Stimulated activated CD8-positive, alpha-beta memory T cell treated with anti-CD3 and anti-CD28 coated beads, Interleukin-7, amount 100 ng/mL, for 4 hours (primary cell): ENCODE measurements at places on chromosomes 5 and 9.

GRCh38 chr5:55453211-55453610 is 81.6 kb downstream of the PLPP1 start:
- DNase-seq = no peak

- DNase-seq = no peak
Observed at GRCh38 chr5:125043781-125044391, 297.4 kb upstream of the ZNF608 start.

- DNase-seq = no peak
Observed at GRCh38 chr5:8600843-8601242, 731.9 kb downstream of the MTRR start.

DNA sequence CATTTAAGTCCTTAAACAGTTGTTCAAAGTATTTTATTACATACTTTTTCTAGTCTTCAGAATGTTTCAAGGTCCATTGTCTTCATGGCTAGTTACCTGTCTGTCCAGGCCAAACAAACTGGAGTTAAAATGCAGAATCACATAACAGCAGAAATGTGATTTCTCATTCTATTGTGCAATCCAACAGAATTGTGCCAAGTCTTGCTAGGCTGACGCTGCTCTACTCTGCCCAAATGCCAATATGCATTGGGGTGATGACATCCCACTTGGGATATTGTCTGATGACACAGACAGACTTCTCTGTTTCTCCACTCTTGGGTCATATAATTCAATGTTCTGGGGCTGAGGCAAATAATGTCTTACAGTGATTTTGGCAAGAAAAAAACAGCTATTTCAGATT is 5.2 kb upstream of the SLC22A5 start:
- DNase-seq = no peak

DNA sequence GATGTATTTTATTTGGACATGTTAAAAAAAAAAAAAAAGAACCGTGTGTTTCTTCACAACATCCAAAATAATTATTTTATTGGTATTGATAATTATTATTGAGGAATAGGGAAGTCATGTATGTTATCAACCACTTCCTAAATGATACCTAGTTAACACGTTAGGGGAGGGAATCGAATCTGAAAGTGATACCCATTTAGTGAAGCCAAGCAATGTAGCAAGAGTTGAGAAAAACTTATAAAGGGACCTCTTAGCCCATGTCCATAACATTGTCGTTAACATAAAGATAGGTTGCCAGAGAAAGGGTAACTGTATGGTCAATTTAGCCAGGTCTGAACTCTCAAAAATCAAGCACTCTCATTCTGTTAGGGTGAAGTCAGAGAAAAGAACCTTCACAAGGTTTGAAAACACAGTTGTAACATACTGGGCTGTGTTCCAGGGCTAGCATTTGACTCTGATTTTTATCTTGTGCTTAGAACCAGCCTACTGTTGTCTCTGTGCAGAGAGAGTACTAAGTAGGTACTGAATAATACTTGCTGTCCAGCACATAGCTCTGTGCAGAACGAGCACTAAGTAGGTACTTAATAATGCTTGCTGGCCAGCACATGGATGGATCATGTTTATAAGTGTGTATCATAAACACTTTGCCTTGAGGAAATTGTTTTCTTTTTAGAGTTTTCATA is 60.4 kb downstream of the GHR start:
- no peak for DNase-seq

- no peak for DNase-seq
Observed at GRCh38 chr9:81225596-81225995, 463.8 kb downstream of the TLE1 start.

DNA sequence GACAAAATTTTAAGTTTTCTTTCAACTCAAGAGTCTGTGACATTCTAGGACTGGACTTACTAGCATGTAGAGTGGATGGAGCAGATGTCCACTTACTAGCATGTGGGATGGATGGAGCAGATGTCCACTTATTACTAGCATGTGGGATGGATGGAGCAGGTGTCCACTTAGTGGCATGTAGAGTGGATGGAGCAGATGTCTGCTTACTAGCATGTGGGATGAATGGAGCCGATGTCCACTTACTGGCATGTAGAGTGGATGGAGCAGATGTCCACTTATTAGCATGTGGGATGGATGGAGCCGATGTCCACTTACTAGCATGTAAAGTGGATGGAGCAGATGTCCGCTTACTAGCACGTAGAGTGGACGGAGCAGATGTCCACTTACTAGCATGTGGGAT is 2.4 kb downstream of the SLC36A1 start:
- no peak for DNase-seq

DNA sequence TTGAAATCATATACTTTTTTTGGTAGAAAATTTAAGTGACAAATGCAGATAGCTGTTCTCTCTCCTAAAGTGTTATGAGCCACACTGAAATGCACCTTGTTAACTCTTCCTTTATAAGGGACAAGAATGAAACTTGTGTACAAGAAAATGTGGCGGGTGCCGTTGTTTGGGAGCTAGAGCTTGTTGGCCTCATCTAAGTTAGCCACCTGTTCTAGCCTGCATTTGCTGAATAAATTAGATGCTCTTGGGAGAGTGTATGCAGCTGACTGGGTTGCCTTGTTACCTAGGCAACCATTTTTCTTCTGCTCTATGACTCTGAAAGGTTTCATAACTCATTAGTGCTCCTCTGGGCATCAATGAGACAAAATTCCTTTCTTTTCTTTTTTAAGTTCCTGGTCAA is 174.3 kb downstream of the TAF11L14 start:
- DNase-seq = no peak

- DNase-seq = no peak
Observed at GRCh38 chr9:209143-209758, 5.4 kb upstream of the DOCK8 start.

DNA sequence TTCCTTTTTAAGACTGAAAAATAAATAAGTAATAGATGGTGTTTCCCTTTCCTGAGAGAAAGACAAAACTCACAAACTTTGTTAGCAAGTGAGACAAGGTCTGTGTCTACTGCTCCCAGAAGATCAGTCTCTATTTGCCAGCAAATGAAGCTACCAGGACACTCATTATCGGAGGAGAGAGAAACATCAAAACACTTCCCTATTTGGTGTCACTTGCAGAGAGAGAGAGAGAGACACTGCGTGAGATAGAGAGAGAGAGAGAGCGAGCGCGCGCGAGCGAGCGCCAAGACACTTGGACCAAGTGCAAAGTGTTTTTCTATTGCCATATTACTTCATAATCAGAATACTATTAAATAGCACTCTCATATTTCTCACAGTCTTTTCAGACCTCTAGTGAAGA is 142.7 kb downstream of the KCNN2 start:
- DNase-seq = no peak

DNA sequence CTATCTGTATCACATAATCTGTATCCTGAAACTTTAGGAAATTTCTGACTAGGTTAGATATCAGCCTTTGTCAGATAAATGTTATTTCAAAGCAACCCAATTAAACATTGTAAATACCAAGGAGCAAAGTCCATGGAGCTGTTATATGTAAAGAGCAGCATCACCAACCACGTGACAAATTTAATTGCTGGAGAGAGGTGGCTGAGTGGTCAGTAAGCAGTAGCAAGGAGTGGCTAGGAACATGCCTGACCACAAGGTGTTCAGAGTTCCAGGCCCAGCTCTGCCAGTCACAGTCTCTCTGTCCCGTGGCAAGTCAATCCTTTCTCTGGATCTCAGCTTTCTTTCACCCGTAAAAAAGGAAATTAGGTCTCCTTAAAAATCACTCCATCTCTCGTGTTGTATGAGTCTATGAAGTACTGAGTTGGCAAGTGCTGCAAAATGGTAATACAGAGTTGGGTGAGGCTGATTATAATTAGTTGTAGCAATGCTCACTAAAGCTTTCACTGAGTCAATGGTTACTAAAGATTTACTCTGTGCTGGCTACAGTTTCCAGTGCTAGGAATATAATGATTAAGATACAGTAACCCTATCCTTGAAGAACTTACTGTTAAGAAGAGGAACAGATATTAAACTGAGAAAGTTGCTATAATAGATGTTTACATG is 166.1 kb downstream of the GNAQ start:
- no peak for DNase-seq

DNA sequence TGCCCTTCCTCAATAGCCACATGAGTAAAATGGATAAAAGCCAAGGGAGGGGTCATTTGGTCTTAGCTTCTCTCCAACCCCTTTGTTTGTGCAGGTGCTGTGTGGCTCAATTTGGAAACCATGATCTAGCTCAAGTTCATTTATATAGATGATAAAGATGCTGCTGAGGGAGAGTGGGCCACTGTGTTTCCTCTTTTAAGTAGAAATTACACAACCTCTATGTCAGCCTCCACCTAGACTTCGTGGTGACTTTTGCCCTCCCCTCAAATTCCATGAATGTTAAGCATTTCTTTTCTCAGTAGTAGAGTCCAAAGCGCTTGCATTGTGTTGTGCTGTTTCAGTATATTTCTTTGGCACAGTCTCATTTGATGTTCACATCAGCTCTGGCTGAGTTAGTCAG is 241.4 kb downstream of the ARHGAP26 start:
- no peak for DNase-seq

DNA sequence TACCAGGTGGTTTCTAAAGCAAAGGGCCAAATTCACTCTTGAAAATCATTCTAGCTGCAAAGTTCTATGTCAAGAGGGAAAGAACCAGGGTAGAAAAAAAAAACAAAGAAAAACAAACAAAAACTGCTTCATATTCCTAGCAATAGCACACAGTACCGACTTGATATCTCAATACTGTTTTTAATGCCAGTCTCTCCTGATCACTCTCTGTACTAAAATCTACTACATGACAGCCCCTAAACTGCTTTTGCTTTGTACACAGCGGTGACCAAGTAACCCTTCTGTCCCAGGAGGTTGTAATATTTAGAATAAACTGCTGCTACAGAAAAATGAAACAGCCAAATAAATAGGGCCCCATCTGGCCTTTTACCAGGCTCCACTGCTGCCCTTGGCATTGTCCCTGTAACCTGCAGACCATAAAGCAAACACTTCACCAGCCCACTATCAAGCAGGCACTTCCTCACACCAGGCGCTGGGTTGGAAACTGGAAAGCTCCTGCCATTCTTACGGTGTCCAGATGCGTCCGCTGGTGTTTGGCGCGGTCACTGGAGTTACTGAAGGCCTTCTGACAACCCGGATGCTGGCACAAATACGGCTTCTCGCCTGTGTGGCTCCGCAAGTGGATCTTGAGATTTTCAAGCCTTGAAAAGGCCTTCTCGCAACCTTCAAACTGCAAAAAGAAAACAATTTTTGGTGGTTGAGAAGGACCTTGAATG is 363.2 kb downstream of the GLIS3 start:
- no peak for DNase-seq

DNA sequence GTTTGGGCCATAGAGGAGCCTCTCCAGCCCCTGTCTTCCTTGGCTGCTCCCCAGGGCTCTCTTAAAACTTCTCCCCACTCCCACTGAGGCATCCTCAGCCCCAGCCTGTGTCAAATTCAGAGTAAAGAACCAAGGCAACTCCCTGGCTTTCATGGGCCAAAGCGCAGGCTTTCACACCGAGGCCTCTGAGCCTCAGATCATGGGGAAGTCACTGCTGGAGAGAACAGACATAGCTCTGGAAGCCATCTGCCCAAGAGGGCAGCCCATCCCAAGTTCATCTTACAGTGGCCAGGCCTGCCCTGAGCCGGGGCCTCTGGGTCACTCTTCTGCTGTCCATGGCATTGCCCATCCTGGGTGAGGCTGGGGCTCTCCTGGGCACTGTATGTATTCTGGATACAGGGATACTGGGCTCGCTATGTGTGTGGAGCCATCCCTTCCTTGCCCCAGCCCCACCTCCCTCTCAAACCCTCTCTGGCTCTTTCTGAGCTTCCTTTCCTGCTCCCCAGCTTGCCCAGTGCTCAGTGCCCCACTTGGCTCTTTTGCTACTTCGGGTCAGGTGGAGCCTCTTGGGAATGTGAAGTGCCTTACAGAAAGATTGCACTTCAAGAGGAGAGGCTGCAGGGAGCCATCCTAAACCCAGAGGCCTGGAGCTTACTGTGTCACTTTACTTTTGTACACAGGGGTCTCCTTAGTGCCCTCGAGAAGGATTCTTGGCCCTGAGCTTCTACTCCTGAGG is 33.0 kb downstream of the TGFBI start:
- DNase-seq = no peak

GRCh38 chr9:129177443-129177790 is 644 bp downstream of the IER5L start:
- DNase-seq = no peak

DNA sequence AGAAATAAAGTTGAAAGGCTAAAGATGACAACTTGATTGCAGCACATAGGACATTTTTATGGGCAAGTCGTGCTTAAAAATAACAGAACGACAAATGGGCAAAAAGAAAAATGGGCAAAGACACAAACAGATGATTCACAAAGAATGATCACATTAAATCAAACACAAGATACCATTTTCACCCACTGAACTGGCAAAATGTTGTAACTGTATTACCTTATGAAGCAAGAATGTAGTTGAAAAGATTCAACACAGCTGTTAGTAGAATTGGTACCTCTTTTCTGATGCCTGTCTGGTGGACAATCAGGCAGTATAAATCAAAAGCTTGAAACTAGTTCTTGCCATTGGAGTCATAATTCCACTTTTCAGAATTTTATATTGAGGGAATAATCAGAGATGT is 81.0 kb upstream of the PALM2AKAP2 start:
- no peak for DNase-seq

GRCh38 chr5:1366514-1366913 is 21.6 kb upstream of the CLPTM1L start:
- no peak for DNase-seq

- DNase-seq = no peak
Observed at GRCh38 chr9:106798016-106798799, 64.8 kb upstream of the ZNF462 start.

DNA sequence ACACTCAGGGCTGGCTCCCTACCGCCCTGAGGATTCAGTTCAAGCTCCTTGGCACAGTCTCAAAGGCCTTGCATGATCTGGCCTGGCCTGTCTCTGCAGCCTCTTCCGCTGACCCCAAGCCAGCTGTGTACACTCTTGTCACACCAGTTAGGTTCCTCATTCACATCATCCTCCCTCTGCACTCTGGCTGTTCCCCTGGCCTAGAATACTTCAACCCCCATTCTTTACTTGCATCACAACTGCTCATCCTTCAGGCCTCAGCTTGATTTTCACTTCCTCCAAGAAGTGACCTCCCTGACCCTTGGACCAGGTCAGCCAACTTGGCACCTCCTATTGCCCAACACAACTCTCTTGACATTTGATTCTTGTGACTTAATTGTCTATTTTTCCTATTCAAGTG is 18.9 kb upstream of the PFDN1 start:
- DNase-seq = no peak
